ENCODE measurements at places on chromosomes 2 and 18.

DNA sequence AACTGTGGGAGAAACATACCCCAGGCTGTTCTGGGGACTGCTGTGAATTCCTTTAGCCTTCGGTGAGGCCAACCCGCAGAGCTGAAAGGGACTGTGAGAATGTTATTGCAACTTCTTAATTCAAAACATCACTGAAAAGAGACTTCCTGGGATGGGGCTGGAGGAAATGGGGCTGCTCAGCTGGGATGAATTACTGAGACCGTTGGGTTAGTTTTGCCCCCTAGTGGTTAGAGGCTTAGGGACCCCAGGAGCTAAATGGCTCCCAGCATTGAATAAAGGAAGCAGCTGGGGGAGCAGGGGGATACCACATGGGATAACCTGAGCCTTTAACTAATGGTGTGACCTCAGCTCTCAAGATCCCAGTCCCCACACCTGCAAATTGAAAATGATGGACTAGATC lies 941.1 kb upstream of the FANCL start:
- DNase-seq, result peak; percentile 31

DNA sequence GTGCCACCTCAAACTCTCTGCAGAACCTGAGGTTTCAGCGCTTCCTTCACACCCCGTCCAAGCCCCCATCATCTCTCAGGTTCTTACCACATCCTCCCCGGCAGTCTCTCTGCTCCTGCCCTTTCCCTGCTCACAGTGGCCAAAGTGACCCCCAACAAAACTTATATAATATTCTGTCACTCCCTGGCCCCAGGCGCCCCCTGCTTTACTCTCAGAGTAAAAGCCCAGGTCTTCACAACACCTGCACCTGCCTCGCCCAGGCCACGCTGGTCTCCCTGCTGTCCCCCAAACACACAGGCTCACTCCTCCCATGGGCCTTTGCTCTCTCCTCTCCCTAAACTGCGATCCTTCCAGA lies 6.4 kb downstream of the ITGB1BP1 start:
- DNase-seq, result no peak

- no peak for DNase-seq
Measured at GRCh38 chr2:25362434-25363145, 20.9 kb upstream of the DNMT3A start.

GRCh38 chr2:182826064-182826463 lies 40.4 kb downstream of the FRZB start:
- DNase-seq, result no peak

DNA sequence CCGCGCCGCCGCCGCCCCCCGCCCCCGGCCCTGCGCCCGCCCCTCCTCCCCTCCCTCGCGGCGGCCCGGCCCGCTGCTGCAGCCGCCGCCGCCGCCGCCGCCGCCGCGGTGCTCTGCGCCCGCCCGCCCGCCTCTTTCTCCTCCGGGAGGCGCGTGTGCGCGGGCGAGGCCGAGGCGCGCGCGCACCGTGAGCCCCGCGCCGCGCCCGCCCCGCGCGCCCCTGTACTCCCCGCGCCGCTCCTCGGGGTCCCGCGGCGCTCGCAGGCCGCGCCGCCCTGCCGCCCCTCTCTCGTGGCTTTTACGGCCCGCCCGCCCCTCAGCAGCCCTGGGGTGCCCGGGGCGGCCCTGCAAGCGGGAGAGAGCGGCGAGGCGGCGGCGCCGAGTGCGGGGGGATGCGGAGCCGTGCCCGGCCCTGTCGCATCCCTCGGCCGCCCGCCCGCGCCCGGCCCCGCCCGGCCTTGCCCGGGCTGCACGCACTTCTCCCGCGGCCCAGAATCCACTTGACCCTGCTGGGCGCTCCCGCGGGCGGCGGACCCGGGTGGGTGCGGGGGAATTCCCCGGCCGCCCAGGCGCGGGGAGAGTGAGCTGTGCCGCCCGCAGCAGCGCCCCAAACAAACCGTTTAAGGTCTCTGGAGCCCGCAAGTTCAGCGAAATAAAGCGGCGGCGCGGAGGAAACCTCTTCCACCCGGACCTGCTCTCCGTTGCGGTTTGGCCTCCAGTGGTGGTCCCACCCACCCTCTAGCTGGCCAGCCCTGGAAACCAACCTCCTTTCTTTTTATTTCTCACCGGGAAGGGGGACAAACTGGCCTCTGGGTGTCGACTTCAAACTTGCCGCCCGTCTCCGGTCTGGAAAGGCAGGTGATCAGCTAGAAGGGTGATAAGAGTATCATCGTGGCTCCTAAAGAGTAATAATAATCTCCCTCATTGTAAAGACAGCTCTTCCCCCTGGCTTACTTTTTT lies 37.4 kb downstream of the AFF3 start:
- DNase-seq, result peak; percentile 8

All from AG10803 (cell line).